ENCODE measurements at places on chromosomes 7 and 10.

GRCh38 chr7:1369916-1370657 lies 89.2 kb downstream of the MICALL2 start:
- DNase-seq, result no peak

DNA sequence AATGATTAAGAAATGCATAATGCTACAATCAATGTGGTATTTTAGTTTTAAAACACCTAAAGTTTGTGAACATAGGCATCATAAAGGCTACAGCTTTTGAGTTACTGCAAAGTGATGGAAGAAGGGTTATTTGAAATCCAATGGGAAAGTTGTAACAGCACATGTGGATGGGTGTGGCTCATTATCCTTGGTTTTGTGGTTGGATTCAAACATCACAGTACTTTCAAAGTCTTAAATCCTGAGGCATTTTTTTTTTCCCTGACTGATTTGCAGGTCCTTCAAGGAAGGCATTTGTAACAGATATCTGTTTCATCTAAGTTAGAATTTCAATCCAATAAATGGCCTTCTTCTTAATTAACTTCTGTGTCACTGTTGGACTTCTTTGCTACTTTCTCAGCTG lies 9.8 kb upstream of the SHTN1 start:
- DNase-seq, result no peak

- no peak for DNase-seq
Observed at GRCh38 chr7:55299273-55299967, 65.7 kb upstream of the LANCL2 start.

- DNase-seq, result no peak
Observed at GRCh38 chr7:70529914-70530585, 601.9 kb upstream of the GALNT17 start.

GRCh38 chr10:34866848-34867247 lies 51.8 kb upstream of the PARD3 start:
- DNase-seq, result no peak

DNA sequence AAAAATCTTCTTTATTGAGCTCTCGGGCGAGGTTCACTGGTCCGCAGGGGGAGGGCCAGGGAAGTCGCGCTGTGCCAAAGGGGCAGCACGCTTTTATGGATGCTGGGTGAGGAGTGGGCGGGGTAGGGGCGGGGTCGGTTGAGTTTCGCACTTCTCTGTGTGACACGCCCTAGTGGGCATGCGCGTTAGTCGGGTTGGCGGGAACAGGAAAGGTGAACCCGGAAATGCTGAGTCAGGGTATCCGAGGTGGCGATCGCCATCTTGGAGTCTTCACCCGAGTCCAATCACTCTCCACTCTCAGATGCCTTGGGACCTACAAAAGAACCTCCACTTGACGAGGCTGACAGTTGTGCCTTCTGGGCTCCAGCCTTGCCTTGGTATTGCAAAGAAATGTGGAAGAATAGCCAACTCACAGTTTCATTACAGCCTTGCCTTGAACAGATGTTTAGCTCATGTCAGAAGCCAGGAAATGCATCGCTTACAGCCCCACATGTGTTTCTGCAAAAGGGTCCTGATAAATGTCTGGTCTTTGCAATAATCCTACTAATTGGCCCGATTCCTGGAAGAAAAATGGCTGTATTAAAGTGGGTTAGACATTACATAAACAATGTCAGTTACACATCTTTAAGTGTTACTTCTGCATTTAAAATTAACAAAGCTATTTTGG lies 64.1 kb downstream of the AHR start:
- DNase-seq, result no peak

- DNase-seq, result no peak
Observed at GRCh38 chr7:149085866-149086265, 4.7 kb downstream of the ZNF786 start.

GRCh38 chr10:6140141-6140841 lies 51.5 kb downstream of the RBM17 start:
- DNase-seq, result no peak

- DNase-seq, result peak; percentile 91
Observed at GRCh38 chr10:59582058-59582457, 127.6 kb downstream of the SLC16A9 start.

GRCh38 chr10:112363696-112364688 lies 9.9 kb upstream of the ACSL5 start:
- no peak for DNase-seq

- no peak for DNase-seq
Observed at GRCh38 chr7:89826121-89826520, 328.1 kb upstream of the STEAP1 start.

- no peak for DNase-seq
Observed at GRCh38 chr7:137715121-137715520, 131.7 kb downstream of the DGKI start.

DNA sequence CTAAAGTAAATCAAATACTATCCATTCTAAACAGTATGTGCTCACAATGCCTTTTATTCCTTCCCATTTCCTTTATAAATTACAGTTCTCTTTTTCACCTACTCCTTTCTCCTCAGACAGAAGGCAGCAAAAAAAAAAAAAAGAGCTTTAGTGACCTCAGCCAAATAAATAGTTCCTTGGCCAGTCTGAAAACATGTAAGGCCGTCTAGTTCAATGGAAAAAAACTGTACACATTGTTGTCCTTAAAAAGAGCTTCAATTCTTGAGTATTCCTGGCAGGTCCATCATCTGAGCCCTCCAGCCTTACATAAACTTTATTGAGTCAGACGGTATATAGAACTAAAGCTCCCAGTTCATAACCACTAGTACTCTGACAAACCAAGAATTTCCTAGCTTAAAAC lies 185.4 kb downstream of the CACNA2D1 start:
- DNase-seq, result no peak
